Thoracic aorta (tissue), 2 donors: ENCODE measurements at places on chromosomes 1 and 21. TPM values are rescaled to one million over a fixed set of nuclear protein-coding genes. Genes with fewer than 3 reads are reported as not detected.

- no peak for DNase-seq
These were observed 22.9 kb upstream of the DISC1 start for GRCh38 chr1:231603598-231604275.

- DNase-seq: no peak
These were observed 39.4 kb upstream of the CCDC27 start for GRCh38 chr1:3712573-3713535.

DNA sequence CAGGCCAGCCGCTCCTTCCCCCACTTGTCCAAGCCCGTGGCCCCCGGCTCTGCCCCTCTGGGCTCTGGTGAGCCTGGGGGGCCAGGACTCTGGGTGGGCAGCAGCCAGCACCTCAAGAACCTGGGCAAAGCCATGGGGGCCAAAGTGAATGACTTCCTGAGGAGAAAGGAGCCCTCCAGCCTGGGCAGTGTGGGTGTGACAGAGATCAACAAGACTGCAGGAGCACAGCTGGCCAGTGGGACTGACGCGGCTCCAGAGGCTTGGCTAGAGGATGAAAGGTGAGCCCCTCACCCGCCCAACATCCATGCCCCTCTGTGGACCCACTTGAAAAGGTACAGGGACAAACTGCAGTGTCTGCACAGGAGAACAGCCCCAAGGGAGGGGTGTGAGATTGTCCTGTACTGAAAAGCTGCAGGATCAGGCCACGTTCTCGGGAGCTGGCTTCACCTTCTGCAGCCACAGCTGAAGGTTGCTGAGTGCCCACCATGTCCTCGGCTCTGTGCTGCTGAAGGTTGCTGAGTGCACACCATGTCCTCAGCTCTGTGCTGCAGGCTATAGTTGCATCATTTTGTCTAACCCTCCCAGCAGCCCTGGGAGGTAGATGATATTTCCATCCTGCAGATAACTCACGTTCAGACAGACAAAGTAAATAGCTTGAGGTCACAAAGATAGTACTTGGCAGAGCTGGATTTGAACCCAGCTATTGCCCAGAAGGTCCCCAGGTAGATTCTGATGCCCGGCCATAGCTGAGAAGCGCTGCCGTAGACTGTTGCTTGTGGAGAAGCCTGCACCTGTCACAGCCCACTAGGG is 618 bp downstream of the C1orf226 start:
- no peak for DNase-seq

- no peak for DNase-seq
These were observed 6.2 kb downstream of the SLC6A9 start for GRCh38 chr1:44024903-44025525.

- DNase-seq: peak; percentile 77
These were observed 61.3 kb downstream of the FAAP20 start for GRCh38 chr1:2133039-2133878.

DNA sequence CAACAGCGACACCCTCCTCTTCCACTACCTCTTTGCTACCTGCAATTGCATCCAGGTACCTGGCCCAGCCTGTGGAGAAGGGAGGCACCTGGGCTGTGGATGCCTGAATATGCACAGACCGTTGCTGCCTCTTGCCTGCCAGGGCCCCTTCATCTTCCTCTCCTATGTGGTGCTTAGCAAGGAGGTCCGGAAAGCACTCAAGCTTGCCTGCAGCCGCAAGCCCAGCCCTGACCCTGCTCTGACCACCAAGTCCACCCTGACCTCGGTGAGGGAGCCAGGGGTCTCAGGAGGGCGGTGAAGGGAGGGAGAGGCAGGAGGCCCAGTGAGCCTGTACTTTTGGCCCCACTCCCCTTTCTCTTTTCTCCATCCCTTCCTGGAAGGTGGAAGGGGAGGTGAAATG is 11.5 kb downstream of the PSRC1 start:
- DNase-seq: no peak

DNA sequence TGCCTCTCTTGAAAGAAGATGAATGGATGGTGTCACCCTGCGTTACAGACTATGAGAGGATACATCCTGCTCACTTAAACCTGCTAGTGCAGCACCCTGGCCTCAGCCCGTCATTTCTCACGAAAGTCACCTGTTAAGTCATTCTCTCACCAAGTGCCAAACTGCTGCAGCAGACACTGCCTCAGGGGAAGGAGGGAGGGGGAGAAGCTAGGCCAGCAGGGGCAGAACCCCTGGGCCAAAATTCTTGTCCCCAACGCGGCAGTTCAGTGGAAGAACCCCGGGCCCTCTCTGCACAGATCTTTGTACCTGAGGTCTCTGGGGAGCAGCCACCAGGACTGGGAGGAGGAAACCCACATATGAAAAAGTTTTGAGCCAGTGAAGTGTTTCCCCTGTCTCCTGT is 37.6 kb downstream of the SYT6 start:
- no peak for DNase-seq

- DNase-seq: no peak
These were observed 11.3 kb downstream of the ZNF362 start for GRCh38 chr1:33267468-33268205.

DNA sequence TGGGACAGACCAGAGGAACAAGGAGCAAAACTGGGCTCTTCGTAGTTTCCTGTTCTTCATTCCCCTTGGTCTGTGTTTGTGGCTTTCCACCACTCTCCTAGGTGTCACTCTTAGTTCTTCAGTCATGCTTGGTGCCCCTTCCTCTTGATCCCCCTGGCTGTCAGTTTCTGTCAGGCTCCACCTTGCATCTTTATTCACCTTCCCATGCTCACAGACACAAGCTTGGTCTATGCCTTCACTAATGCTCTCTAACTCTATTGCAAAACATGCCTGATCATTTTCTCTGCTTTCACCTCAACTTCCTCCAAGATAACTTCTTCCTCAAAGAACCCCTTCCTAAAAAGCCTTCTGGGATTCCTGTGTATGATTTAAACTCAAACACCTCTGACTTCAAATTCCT is 122.9 kb downstream of the GLUL start:
- no peak for DNase-seq

DNA sequence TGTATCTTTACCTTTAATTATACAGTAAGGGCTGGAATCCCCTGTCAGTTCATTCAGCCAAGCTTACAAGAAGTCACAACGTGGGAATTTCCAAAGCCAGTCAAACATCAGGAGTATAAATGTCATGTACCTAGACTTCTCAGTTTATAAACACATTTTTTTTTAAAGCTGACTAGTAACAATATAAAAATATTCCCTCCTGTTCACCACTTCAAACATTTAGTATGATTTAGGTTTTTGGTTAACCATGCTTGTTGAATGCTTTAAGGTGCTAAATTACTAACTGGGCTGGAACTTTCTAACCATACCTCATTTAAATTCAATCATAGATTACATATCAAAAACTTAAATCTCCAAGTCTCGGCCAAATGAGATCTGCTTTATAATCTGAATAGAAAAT is 44.0 kb downstream of the JAK1 start:
- DNase-seq: no peak

- no peak for DNase-seq
These were observed 41.9 kb upstream of the CNTN2 start for GRCh38 chr1:205001162-205001561.

GRCh38 chr21:42171091-42172053 is 47.6 kb upstream of the ABCG1 start:
- DNase-seq: no peak

DNA sequence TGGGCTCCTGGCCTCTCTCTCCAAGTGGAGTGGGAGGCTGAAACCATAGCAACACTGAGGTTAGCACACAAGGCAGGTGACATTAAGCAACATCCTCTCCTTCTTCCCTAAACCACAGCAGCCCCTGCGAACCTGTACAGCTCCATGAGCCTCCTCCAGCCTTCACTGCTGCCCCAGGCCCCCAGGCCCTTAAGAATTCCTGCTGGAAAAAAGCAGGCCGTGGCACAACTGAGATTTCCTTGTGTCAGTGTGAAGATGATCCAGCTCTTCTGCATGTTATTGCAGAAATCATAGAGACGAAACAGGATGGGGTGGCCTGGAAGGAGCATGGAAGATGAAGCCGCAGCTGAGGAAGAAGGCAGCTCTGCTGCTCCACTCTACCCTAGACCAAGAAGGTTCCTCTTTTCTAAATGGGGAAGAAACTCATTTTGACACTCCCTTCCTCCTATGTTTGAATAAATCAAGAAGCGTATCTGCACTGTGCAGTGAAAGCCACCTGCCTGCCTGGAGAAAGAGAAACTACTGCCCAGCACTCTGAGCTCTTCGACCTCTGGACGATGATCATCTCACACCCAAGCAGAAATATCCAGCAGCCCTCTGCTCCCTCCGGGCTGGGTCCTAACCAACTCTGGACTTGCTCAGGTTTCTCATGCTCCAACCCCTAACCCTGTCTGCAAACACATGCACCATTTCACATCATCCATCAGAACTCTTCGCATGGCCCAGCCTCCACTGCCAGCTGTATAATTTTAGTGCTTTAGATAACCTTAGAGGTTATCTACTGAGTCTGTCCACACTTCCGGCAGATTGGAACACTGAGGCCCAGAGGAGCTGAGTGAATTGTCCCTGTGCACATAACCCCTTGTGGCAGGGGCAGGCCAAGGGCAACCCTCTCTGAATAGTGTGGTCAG is 20.7 kb downstream of the SH3BP5L start:
- DNase-seq: no peak

- DNase-seq: no peak
These were observed 4.4 kb downstream of the NBPF1 start for GRCh38 chr1:16608838-16609560.

DNA sequence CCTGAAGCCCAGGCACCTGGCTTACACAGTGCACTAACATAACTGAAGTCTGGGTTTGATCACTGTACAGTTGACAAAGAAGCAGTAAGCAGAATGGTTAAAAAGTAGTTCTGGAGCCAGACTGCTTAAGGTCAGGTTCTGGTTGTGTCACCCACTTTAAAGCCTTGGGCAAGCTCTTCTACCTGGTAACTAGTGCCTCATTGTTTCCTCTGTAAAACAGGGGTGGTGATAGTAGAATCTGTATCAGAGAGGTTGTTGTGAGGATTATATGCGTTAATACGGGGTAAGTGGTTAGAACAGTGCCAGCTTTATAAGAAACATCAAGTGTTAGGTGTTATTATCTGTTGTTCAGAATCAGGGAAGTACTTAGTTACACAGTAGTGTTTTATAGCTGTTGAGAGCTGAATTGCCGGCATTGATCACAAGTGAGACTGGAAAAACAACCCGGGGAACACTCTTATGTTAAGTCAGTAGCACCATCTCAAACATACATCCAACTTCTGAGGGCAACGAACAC is 3.7 kb downstream of the BACH1 start:
- no peak for DNase-seq

DNA sequence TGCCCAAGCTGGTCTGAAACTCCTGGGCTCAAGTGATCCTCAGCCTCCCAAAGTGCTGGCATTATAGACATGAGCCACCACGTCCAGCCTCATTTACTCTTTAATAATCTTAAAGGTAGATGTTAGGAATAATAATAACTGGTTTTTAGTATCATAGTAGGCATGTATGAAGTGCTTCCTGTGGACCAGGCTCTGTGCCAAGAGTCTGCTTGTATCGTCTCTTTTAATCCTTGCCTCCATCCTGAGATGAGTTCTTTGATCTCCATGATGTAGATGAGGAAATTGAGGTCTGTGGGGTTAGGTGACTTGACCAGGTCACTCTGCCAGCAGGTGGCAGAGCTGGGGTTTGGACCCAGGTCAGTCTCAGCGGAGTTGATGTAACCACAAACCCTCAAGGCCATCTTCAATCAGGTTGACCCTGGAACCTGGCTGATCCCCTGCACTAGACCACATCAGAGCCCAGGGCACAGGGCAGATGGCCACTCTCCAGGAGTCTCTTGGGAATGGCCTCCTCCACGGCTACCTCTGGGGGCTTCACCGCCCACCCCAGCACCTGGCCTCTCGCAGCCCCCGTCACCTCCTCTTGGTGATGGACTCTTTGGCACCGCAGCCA is 11.3 kb downstream of the EFHD2 start:
- DNase-seq: no peak

DNA sequence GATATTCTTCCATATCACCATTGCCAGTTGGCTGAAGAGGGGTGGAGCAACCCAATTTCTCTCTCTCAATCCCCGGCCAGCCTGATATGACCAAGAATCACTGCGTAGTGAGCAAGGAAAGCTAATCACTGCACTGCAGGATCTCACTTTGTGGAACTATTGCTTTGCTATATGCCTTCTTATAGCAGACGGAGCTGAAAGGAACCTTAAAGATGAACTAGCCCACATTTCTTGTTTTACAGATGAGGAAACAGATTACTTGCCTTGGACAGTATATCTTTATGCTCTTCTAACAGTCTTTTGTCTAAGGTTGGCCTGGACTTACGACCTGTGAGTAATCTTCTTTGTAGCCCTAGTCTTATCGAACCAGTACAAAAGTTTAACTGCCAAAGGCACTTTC is 7.6 kb downstream of the APOBEC4 start:
- no peak for DNase-seq

DNA sequence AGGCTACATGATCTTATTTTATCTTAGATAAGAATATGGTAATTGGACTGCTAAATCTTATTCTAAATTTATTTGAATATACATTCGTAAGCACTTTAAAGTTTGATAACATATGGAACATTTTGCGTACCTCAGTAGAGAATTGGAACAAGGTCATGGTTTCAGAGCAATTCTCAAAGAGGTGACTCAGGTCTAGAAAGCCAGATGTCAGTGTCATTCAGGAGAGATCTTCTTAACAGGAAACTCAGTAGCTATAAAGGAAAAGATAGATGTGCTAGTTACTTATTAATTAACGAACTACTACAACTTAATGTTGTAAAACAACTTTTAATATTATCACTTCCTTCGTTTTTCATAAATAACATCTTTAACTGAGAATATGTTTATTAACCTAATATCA is 142.5 kb downstream of the USP25 start:
- no peak for DNase-seq

- DNase-seq: no peak
These were observed 69.2 kb upstream of the AJAP1 start for GRCh38 chr1:4585216-4585615.

- no peak for DNase-seq
These were observed 1610.0 kb downstream of the BRINP3 start for GRCh38 chr1:188867614-188868013.

DNA sequence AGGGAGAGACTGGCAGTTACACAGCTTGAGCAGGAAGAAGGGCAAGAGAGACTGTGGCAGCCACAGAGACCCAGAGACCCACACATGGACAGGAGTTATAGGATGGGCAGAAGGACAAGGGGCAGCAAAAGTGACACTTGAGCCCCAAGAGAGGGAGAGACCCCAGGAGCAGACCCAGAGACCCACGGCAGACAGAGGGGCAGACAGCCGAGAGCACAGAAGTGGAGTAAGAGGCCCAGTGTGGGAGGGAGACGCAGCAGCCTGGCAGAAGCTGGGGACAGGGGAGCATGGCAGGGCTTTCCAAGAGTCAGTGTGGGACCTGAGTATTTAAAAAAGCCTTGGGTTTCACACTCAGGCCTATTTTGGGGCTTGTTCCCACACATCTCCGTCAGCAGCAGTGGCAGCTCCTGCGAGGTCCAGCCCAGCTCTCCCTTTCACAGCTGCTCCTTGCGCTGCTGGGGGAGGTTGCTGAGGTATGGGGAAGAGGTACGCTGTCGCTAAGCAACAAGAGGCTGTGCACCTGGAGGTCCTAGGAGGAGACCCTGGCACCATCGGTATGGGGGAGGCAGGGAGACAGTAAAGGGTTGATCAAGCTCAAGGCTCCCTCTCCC is 9.0 kb upstream of the MEF2D start:
- no peak for DNase-seq

TMEM125 gene
- total RNA-seq: not detected

FAM72C gene
- total RNA-seq: not detected

INTS3 gene
- 63.8 TPM for total RNA-seq

F13B gene
- not detected for total RNA-seq

C21orf58 gene
- 0.81 TPM for total RNA-seq

AIM2 gene
- 3.4 TPM for total RNA-seq

C1QA gene
- 501 TPM for total RNA-seq

S100A3 gene
- 3.1 TPM for total RNA-seq
